Fibroblast of upper back skin (primary cell): ENCODE measurements at places on chromosomes 5 and 9.

DNA sequence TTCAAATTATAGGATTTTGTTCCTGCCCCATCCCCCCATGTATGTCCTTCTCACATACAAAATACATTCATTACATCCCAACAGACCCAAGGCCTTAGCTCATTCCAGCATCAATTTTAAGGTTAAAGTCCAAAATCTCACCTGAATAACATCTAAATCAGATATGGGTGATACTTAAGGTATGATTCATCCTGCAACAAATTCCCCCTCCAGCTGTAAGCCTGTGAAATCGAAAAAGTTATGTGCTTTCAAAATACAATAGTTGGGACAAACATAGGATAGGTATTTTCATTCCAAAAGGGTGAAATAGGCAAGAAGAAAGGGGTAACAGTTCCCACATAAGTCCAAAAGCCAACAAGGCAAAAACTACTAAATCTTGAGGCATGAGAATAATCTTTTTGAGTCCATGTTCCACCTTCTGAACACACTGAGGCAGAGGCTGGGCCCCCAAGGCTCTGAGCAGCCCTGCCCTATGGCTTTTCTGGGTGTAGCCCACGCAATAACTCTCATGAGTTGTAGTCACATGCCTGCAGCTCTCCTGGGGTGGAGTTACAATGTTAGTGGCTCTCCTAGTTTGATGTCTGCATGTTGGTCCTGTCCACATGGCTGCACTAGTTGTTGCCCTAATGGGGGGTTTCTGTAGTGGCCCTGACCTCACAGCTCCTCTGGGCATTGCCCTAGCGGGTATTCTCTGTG lies 243.9 kb upstream of the SMARCA2 start:
- DNase-seq, result no peak

DNA sequence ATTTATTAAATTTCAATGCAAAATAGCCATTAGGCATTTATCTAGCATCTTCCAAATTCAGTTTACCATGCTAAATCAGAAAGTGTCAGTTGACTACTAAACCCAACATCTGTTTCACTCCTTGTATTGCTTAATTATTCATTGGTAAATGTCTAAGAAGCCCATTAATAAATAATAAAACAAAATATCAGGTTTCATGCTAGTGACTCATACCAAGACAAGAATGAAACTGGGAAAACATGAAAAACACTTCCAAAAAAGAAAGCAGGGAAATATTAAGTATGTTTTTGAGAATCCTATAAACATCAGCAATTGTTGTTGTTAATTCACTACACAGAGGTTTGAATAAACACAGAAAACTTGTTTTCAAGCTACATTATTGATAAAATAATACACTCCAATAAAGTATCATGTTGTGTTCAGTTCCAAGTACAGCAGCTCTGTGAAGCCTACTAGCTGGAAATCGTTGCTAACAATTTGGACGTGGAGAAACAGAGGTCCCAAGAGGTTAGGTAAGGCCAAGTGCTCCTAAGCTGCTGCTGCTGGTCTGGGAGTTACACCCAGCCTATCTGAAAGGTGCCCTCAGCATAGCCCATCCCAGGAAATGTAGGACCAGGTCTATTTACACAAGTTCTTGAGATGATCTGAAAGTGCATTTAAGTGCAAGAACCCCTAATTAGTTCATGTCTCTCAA lies 78.8 kb downstream of the GNAQ start:
- peak; percentile 35 for DNase-seq

GRCh38 chr9:13778631-13779030 lies 499.1 kb upstream of the MPDZ start:
- DNase-seq, result peak; percentile 34

DNA sequence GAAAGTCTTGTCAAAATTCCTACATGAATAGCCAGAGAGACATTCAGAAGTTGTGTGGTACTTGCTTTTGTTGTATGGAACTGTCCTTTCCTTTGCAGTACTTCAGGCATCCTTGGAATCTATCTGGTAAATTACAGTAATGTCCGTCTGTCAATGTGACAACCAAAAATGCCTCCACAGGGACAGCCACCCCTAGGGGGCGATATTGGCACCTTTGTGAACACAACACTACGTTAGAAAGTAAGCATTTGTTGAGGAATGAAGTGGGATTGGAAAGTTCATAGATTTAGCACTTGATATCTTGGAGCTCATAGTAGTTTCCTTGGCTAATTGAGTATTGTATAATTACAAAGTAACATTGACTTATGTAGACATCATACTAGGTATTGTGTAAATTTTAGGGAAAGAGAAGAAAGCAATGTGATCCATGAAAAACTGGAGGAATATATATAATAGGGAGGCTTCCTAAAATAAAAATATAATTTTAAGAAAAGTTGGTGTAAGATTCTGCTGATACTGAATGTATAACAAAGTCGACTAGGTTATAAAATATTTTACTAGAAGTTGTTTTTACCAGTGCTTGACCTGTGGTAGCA lies 32.7 kb downstream of the TMEFF1 start:
- peak; percentile 61 for DNase-seq

DNA sequence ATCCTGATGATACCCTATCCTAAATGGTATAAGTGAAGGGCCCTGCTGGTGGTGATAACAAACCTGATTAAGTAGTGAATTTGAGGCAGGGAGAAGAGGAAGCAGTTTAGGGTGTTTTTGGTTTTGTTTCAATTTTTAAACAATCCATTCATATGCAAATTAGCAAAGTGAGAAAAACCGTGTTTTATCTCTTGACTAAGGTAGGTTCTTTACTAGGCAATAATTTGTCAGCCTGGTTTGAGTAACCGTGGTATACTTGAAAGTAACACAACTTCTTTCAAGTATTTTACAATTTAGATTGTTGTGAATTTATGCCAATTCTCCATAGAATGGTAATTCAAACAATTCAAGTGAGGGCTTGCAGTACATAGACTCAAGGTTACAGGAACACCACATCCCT lies 177.8 kb upstream of the CD180 start:
- no peak for DNase-seq

GRCh38 chr9:98081477-98082219 lies 25.1 kb downstream of the NANS start:
- DNase-seq, result peak; percentile 6

- DNase-seq, result no peak
Observed at GRCh38 chr9:18352711-18353110, 121.2 kb upstream of the ADAMTSL1 start.

- DNase-seq, result no peak
Observed at GRCh38 chr5:36040651-36041536, 25.8 kb downstream of the UGT3A2 start.

DNA sequence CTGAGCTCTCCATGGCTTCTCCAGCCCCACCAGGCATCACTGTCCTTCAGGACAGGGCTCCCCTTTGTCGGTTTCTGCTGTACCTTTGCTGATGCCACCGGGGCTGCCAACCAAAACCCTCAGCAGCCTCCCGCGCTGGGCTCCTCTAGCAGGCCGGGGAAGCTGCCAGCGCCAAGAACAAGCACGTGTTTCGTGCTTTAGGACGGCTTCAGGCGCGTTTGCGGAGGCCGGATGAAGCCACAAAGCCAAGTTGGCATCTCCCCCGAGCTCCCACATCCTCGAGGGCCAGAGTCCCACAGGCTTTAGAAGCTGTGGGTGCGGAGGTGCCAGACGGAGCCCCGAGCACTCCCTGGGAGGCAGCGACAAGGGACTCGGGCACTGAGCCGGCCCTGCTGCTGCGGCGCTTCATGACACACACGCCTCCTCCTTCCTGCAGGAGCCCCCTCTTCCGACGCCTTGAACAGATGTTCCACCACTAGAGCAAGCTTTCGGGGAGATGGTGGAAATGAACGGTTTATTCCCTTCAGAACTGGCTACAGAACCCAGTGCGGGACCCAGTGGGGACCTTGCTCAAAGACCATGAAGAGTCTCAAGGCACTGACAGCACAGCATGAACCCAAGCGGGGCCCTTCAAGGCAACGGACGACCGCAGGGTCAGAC lies 36.7 kb downstream of the SARDH start:
- DNase-seq, result no peak

DNA sequence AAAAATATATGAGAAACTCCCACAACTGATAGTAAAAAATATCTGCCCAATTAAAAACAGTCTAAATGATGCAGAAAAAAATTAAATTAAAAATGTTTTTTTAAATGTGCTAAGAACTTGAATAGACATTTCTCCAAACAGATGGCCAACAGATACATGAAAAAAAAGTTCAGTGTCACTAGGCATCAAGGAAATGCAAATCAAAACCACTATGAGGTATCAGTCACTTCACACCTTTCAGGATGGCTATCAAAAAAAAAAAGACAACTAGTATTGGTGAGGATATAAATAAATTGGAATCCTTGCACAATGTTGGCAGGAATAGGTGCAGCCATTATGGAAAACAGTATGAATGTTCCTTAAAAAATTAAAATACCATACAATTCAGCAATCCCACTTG lies 16.6 kb downstream of the ZNF131 start:
- DNase-seq, result no peak

- no peak for DNase-seq
Observed at GRCh38 chr5:58275516-58275915, 184.4 kb downstream of the PLK2 start.

- no peak for DNase-seq
Observed at GRCh38 chr9:112125951-112126388, 49.1 kb downstream of the SUSD1 start.

DNA sequence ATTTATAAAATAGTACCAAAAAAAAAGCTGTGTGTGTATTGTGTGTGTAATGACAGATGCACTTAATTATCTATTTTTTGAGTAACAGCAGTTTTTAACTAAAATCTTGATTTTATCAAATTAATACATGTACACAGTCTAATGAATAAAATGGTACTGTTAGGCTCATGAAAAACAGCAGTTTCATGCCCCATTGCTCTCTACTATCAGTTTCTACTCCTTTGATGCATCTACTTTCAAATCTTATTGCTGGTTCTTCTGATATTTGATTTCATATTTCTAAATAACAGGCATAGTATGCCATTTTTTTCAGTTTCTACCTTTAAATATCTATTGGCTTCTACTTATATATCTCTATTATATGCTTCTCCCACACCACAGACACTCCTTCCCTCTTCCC lies 117.4 kb downstream of the CCDC171 start:
- no peak for DNase-seq

DNA sequence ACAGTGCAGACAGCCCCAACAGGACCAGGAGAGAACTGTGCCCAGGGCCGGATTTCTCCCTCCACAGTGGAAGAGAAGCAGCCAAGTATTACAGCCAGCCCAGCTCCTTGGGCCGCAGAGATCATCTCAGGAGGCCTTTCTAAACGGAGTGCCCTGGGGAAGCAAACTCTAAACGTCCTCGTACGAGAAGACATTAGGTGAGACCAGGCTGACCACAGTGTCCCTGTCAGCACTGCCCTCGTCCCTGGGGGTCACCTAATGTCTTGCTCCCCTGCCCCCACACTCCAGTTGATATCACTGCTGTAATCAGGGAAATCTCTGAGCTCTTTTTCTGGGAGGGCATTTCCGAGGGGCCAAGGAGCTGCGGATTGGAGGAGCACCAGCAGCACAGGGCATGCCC lies 6.5 kb downstream of the QRFP start:
- DNase-seq, result no peak

GRCh38 chr5:172002310-172002709 lies 4.1 kb downstream of the FBXW11 start:
- DNase-seq, result no peak

DNA sequence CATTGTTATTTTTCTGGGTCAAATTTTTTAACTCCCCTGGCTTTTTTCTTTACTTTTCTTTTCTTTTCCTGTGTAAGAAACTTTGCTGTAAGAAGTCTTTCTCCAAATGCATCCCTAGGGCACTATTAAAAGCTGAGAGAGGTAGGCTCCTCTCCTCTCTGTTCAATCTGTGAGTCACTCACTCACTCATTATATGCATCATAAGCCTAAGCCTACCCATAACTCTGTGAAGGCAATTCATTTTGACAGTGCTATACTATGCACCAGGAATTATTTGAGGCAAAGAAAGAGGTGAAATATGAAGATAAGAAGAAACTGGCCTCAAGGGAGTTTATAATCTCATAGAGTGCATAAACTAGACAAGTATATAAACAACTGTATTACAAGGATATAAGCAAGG lies 67.9 kb upstream of the PRR16 start:
- peak; percentile 87 for DNase-seq

DNA sequence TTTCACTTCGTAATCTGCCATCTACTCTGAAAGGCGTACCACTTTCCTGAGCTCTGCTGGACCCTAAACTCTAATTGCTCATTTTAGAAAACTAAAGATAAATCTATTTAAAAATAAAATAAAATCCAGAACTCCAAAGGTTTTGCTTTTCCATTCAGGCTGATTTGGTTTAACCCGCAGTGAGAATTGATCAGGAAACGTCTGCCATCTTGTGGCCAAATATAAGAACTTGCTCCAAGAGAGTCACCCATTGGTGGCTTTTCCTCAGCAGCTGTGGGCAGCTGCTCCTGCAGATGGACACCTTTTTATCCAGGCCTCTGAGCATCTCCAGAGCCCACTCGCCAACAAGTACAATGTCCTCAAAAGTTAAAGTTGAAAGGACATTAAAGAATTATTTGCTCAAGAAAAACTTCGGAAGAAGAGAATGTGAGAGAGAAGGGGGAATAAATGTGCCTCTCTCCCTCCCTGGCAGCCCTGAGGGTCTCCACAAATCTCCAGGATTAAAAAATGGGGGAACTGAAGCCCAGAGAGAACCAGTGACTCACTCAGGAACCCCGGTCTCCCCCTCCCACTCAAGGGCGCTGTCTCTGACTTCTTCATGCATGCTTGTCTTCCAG lies 4.1 kb downstream of the SAXO1 start:
- peak; percentile 73 for DNase-seq

GRCh38 chr9:106149956-106150355 lies 455.6 kb downstream of the TMEM38B start:
- DNase-seq, result no peak

GRCh38 chr5:23136958-23137357 lies 283.8 kb upstream of the CDH12 start:
- no peak for DNase-seq

DNA sequence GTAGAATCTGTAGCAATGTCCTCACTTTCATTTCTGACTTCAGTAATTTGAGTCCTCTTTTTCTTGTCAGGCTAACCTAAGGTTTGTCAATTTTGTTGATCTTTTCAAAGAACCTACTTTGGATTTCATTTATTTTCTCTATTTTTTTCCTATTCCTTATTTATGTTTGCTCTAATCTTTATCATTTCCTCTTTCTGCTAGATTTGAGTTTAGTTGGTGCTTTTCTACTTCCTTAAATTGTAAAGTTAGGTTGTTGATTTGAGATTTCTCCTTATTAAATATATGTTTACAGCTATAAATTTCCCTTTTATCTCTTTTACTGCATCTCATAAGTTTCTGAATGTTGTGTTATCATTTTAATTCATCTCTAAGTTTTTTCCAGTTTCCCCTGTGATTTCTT lies 75.1 kb upstream of the FAM120A start:
- DNase-seq, result no peak

DNA sequence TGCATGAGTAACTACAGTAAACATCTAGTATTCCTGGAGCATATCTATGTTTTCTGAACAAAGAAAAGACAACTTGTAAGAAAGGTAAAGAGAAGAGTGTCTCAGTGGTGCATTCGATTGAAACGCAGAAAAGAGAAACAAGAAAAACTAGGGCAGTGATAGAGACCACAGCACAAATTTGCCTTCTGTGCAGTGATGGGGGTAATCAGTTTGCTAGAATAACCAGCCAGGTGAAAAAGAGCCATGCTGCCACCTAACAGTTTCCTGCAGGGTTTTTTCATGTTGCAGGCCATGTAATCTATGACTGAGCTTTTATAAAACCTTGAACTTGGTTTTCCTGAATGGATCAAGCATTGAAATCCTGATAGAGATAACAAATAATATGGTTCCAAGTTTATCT lies 198.4 kb upstream of the MEF2C start:
- DNase-seq, result no peak

GRCh38 chr9:127549751-127550150 lies 62.3 kb upstream of the STXBP1 start:
- DNase-seq, result no peak
